ENCODE measurements at places on chromosomes 1 and 21.

DNA sequence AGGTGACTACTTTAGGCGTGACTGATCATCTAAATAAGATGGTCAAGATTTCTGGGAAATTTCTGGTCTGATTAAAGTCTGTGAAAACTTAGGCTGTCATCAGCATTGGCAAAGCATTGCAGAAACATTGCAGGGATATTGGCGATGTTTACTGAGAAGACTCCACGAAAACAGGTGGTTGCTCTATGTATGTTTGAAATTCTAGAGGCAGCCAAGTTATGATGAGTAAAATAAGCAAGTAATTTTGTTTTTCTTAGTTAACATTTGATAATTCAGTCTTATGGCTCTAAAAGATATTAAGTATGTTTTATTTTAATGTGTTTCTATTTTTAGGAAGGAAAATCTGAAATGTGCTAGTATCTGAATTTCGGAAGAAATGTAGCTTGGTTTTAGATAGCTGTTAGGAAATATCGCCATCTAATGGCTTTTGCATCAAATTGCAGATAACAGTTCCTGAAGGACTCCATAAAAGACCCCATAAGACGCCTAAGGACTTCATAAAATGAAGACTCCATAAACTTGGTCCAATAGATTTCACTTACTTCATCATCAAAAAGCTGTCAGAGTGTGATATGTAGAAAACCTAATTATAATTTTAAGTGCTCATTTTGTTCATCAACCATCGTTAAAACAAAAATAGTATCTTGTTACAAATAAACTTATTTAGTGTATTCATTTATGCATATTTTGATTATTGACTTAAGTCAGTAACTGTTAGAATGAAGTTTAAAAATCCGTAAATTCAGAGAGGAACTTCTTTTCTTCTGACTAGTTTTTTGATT lies 344.6 kb downstream of the RYR2 start:
- H3K4me1 ChIP-seq, result no peaks in the 10 kb centered on the region
- no peaks in the 10 kb centered on the region for H3K27me3 ChIP-seq
- no peak overlapping the region for H3K27ac ChIP-seq

DNA sequence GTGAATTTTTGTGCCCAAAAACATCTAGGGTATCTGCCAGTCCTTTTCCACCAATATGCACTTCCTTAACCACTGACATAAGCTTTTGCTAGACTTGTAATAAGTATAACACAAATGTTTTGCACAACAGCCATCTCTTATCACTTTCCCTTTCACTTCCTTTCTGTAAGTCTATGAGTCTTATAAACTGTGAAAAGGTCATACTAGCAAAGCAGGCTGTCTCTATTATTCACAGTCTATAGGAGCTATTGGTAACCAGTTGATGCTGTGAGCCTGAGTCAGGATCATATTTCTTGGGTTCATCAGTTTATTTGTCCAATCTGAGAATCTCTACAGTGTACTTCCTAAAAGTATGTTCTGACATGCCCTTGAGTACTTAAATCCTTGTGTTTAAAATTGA lies 172.6 kb downstream of the CHRM3 start:
- no peaks in the 10 kb centered on the region for H3K27me3 ChIP-seq
- H3K4me1 ChIP-seq, result no peaks in the 10 kb centered on the region
- DNase-seq, result no peak
- no peaks in the 10 kb centered on the region for H3K36me3 ChIP-seq

DNA sequence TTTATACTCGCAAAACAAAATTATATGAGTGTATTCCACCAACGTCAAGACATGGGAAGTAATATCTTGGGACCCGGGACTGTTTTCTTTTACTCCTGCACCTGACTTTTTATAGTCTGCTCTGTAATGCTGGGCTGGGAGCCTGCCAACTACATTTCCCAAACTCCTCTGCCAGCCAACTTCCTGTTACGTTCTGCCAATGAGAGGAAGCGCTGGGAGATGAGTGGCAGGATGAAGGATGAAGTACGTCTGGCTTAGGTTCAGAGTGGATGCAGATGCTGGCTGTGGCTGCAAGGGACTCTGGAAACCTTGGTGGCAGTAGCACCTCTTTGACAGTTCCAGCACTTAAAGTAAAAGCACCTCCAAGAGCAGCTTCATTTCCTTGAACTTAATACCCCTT lies 59.6 kb downstream of the USP24 start:
- no peaks in the 10 kb centered on the region for H3K4me1 ChIP-seq
- DNase-seq, result no peak
- no peaks in the 10 kb centered on the region for H3K36me3 ChIP-seq

GRCh38 chr1:212586206-212587015 lies 22.1 kb upstream of the ATF3 start:
- no peak for DNase-seq
- H3K27ac ChIP-seq, result no peak overlapping the region
- H3K4me1 ChIP-seq, result no peaks in the 10 kb centered on the region
- H3K4me3 ChIP-seq, result no peak overlapping the region
- H3K36me3 ChIP-seq, result no peaks in the 10 kb centered on the region
- no peaks in the 10 kb centered on the region for H3K27me3 ChIP-seq

DNA sequence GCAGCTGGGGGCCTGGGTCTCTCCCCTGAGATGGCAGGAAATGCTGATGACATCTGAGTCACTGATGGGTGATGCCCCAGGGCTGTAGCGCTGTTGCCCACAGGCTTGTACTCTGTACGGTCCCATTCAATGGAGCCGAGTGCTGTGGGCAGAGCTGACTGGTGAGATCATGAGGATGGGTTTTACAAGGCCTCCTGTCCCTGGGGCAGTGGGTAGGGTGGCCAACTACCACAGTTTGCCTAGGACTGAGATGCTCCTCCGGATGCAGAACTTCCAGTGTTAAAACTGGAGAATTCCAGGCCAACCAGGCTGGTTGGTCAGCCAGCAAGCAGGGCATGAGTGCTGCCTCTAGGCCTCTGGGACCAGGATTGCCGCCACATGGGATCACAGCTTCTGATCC lies 9.2 kb downstream of the PHLDA3 start:
- H3K4me3 ChIP-seq, result no peak overlapping the region
- peaks cover 6% of the 10 kb centered on the region for H3K4me1 ChIP-seq
- H3K36me3 ChIP-seq, result no peaks in the 10 kb centered on the region
- no peaks in the 10 kb centered on the region for H3K27me3 ChIP-seq
- peak overlapping the region; percentile 89 for H3K27ac ChIP-seq

GRCh38 chr1:1185101-1185765 lies 11.6 kb downstream of the TTLL10 start:
- H3K27ac ChIP-seq, result no peak overlapping the region
- no peaks in the 10 kb centered on the region for H3K27me3 ChIP-seq
- no peak overlapping the region for H3K4me3 ChIP-seq
- H3K4me1 ChIP-seq, result no peaks in the 10 kb centered on the region

GRCh38 chr1:18573170-18573569 lies 57.5 kb upstream of the PAX7 start:
- no peaks in the 10 kb centered on the region for H3K4me1 ChIP-seq
- no peaks in the 10 kb centered on the region for H3K36me3 ChIP-seq
- H3K27ac ChIP-seq, result no peak overlapping the region
- no peak for DNase-seq
- H3K4me3 ChIP-seq, result no peak overlapping the region

DNA sequence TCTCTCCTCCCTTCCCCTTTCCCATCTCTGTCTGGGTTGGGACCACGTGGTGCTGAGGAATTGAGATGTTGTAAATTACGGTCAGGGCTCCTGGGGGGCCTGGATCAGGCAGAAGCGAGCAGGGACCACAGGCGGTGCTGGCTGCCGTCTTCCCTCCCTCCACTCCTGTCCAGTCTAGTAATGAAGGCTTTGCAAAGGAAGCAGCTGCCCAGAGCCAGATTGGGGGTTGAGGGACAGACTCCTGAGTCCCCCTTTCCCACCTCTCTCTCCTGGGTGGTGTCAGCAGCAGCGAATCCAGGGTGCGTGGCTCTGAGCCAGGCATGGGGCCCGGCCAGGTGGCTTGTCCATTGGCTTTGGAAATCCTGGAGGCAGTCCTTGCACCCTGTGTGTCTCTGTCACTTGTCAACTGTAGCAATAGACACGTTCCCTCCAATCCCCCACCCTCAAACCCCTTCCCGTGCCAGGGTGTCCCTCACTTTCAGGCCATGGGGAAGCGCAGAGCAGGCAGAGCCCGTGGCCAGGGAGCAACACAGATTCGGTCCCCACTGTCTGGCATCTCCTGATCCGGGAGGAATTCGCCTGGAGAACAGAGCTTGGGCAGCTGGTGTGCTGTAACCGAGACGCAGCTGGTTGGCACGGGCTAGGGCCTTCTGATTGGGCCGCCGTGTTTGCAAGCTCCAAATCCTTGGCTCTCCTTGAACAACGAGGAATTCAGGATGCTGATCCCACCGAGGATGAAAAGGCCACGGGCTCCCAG lies 64.8 kb upstream of the WNT4 start:
- H3K36me3 ChIP-seq, result no peaks in the 10 kb centered on the region
- no peak overlapping the region for H3K27ac ChIP-seq
- no peaks in the 10 kb centered on the region for H3K4me1 ChIP-seq
- H3K27me3 ChIP-seq, result no peaks in the 10 kb centered on the region
- no peak overlapping the region for H3K4me3 ChIP-seq

DNA sequence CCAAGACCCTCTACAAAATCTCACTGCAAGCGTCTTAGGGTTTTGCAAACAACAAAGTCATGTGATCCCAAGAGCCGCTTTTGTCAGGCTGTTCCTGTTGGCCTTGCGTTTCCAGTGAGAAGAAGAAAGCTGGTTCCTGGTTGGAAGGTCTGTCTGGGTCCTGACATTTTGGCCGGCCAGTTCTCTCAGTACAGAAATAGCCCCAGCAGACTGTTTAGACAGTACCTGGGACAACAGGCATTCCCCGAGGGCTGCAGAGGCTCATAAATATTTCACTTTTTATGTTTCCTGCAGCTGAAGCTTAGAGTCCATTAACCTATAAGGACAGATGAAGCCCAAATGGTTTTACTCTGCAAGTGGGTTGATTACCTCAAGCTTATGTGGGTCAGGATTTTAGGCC lies 8.6 kb downstream of the GPR137B start:
- no peak overlapping the region for H3K4me3 ChIP-seq
- no peaks in the 10 kb centered on the region for H3K4me1 ChIP-seq
- no peaks in the 10 kb centered on the region for H3K27me3 ChIP-seq
- no peaks in the 10 kb centered on the region for H3K36me3 ChIP-seq
- H3K27ac ChIP-seq, result no peak overlapping the region
- DNase-seq, result no peak

DNA sequence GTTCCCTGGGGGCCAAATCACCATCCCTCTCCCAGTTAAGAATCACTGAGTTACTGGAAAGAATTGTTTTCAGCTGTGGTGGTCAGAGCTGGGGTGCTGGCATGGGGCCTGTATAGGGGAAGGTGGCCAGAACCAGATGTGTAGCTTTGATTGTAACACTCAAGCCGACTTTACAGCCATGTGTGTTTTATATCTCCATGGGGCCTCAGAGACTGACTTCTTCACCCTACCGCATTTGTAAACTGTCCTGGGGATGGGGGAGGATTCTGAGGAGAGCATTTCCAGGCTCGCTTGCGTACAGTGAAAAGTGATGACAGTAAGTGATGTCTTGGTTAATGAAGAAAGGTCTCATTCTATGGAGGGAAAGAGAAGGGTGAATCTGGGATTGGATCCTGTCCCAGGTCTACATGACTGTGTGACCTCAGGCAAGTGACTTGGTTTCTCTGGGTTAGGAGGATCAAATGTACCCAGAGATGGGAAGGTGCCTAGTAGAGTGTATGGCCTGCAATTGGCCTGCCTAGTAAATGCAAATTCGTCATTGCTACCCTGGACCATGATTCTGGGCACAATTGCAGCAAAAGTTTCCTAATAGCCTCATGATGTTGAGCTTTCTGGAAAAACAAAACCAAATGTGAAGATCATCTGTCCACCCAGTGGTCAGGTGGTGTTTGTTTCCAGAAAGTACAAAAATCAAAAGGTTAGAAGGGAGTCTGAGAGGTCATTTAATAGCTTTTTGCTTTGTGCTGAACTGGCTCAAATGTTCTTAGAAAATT lies 49.7 kb upstream of the RCC2 start:
- no peaks in the 10 kb centered on the region for H3K27me3 ChIP-seq
- no peaks in the 10 kb centered on the region for H3K36me3 ChIP-seq
- no peak overlapping the region for H3K4me3 ChIP-seq
- peak overlapping the region; percentile 67 for H3K27ac ChIP-seq

- no peaks in the 10 kb centered on the region for H3K4me1 ChIP-seq
- H3K4me3 ChIP-seq, result no peak overlapping the region
- H3K27me3 ChIP-seq, result no peaks in the 10 kb centered on the region
- no peaks in the 10 kb centered on the region for H3K36me3 ChIP-seq
- DNase-seq, result no peak
- no peak overlapping the region for H3K27ac ChIP-seq
Measured at GRCh38 chr21:40351006-40351405, 483.8 kb downstream of the PCP4 start.

DNA sequence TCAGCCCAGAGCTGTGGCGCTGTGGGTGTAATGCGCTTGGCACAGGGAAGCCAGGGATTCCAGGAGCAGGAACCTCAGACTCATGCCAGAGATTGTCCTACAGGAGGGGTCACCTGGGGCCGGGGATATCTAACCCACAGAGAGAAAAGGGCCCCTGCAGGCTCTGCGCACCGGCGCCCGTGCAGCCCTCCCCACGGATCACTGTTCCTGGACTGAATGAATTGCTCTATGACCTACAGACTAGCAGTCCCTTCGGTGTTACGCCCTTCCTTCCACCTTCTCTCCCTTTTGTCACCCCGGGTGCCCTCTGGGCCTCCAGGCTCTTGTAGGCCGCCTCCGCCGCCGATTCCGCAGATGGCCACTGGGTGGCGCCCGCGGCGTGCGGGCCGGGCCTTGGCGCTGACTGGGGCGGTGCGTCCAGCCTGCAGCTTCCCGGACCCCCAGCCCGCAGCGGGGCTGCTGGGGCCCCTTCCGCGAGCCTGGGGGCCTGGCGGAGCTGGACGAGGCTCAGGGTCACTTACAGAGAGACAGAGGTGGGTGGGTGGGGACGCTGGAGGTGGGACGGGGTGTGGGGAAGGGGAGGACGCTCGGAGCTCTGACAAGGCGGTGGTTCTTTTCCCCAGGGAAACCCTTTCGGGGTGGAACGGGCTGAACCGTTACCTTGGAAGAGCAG lies 101.3 kb downstream of the IER5 start:
- DNase-seq, result peak; percentile 58
- no peaks in the 10 kb centered on the region for H3K27me3 ChIP-seq
- no peak overlapping the region for H3K27ac ChIP-seq

DNA sequence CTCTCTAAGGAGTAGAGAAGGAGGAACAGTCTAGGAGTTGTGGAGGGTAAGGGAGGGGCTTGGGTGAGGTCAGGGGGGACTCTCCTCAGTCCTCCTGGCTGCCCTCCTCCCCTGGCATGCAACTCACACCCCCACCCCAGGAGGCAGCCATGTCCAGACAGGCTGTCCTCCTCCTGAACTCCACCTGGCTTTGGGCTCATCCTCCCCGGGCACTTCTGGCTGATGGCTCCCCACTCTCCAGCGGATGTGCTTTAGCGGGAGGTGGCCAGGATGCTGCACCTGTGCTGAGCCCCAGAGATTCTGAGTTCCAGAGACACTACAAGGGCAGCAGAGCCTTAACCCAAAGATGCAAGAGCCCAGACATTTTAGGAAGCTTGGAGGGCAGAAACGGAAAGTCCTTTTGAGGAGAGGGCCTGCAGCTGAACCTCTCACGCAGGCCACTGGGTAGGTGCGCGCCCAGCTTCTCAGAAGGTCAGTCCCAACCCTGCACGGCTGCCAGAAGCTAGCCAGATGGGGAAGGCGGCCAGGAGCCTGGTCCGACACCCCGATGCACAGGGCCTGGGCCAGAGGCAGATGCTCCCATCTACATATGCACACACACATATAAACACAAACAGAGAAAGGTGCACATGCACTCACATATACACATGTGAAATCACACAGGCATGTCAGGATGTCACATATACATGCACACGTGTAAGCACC lies 83.4 kb downstream of the PDE9A start:
- DNase-seq, result no peak
- no peaks in the 10 kb centered on the region for H3K36me3 ChIP-seq
- H3K4me1 ChIP-seq, result peaks cover 7% of the 10 kb centered on the region
- H3K27me3 ChIP-seq, result no peaks in the 10 kb centered on the region
- H3K27ac ChIP-seq, result no peak overlapping the region
